ENCODE measurements at places on chromosomes 1 and 21.

DNA sequence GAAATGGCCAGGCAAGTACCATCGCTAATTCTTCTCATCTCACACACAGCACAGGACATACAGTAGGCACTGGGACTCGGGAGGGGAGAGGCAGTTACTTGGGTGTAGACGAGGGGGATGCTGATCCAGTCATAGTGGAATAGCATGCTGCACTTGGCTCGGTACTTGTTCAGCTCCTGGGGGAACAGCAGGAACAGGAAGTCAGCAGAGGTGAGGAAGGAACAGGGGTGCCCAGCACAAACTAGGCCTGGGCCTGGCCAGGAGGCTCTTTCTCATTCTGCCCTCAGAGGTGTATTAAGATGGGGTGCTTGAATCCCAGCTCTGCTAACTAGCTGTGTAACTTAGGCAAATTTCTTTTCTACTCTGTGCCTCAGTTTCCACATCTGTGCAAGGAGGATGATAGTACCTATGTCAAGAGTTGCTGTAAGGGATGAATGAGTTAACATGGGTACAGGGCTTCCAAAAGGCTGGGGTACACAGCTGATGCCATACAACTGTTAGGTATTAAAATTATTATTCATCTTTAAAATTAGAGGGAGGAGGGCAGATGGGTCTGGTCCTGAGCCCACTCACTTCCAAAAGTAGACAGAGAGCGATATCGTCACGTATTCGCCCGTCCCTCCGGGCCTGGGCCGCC is 2.4 kb downstream of the BEST4 start:
- no peak for DNase-seq

DNA sequence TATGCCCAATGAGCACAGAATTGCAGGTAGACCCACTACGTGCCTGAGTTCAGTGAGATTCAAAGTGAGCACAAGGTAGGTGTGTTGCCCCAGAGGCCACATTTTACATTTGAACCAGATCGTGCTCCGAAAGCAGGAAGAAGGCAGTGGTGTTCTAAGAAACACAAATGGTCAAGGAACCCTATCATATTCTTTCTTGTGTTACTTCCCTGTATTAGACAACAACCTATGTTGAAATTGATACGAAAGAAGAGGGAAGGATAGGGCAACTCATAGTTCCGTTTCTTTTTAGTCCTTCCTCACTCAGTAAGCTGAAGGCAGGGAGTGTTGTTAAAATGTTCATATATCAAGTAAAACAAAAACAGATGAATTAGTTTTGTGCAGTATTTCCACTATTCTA is 33.9 kb downstream of the OLFML2B start:
- no peak for DNase-seq

DNA sequence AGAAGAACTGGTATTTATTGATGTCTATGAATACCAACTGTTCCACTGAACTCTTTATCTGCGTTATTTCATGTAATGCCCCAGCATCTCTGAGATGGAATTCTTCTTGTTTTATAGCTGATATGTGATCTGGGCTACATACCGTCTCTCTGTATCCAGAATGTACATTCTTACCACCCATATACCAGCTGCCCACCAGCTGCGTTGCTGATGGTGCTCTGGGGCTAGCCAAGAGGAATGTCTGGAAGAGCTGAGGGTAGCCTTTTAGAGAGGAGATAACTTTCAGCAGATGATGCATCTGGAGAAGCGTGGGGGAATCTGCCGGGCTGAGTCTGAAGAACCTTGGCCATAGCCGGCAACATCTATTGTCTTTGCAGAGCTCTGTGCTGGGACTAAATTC is 137.5 kb downstream of the RYR2 start:
- DNase-seq, result no peak

DNA sequence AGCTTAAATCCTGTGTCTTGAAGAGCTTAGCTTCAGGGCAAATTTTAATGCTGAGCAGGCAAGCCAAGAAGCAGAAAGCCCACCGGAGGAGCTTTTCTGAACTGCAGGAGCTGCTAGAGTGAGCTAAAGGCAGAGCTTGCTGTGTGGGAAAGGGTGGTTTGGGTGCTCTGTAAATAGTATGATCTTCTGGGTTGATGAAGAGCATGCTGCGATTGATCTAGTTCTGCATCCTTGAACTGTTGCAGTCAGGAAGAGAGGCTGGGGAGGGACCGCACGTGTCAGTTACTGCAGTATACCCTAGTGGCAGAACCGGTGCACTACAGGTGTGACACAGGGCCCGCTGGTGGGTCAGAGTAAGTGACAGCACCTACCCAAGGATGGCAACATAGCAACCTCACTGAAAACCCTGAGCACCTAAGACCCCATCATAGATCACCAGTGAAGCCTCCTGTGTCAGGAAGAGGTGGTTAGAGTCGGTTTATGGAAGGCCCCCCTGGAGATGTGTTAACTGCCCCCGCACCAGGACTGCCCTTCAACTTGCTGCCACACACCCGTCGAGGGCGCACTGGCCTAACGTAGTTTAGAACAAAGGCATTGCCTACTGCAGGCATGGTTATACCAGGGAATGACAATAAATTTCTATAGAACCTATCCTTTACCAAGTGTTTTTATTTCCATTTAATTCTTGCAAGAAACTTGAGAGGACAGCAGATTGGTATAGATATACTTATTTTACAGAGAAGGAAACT is 146.0 kb upstream of the KIAA0040 start:
- no peak for DNase-seq

- DNase-seq, result peak; percentile 29
Observed at GRCh38 chr21:26967062-26967913, at the start of gene ADAMTS5. Gene ADAMTS5, minus strand, starts transcription at chr21:26967088. Its CDS starts 697 bp downstream, at chr21:26966391.

DNA sequence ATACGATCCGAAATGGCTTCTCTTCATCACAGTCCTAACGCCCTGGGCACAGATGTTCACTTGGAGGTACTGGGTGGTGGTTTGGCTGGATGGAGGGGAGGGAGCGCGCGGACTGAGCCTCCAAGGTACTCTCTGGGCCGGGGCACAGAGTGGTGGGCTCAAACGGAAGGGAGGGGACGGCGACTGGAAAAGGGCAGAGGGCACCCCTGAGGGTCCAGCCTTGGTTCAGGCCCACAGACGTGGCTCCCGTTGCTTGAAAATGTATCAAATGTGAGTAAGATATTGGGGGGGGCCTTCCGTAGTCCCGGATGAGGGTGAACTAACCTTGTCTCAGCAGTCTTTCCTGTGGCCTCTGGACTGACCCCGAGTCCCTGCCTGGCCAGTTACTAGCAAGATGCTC is 463 bp downstream of the IL12RB2 start:
- DNase-seq, result no peak

DNA sequence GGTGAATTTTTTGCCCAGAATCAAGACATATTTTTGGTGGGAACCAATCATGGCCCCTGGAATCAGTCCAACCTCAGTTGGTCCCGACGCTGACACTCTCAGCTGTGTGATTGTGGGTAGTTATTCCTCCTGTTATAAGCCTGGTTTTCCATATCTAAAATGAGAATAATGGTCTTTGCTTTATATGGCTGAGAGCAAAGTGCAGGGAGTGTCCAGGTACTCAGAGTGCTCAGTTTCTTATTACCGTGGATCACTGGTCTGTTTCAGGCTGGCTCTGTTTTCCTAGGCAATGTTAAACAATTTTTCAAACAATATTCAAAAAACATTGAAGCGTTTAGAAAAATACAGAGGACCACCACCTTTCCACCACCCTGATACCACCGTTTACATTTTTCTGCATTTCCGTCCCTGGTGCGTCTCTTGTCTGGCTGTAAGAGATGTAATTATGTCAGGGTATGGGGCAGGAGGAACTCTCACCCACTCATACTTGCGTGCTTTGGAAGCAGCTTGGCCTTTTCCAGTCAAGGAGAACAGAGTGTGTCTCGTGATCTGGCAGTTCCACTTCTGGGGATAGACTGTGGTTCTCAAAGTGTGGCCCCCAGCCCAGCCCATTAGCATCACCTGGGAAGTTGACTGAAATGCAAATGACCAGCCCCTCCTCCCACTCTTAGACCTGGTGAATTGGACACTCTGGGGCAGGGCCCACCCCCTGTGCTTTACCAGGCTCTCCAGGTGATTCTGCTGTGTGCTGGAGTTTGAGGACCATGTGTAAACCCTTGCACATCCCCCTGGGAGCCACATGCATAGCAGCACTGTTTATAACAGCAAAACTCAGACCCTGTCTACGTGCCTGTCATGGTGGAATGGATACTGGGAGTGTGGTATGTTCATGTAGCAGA is 6.8 kb downstream of the MX1 start:
- no peak for DNase-seq

- no peak for DNase-seq
Observed at GRCh38 chr1:175129644-175129996, 62.0 kb downstream of the TNN start.

- DNase-seq, result peak; percentile 79
Observed at GRCh38 chr1:64920941-64921589, 45.3 kb downstream of the JAK1 start.

GRCh38 chr1:80218112-80218511 is 1211.6 kb upstream of the ADGRL4 start:
- DNase-seq, result no peak

DNA sequence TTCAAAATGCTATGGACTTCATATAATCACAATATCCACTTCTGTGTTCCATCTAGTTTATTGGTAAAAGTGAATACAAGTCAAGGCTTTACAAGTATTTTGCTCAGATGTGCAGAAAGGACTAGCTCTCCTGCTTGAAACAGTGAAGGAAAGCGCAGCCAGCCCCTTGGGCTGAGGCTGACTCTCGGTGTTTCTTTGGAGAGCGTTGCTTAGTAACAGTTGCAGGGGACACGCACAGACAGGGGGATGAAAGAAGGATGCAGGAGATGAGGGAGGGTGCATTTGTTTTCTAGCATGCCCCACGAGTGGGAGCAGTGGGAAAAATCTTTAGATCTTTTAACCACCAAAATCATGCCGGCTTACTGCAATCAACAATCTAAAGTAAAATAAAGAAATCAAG is 9.1 kb downstream of the PYCR2 start:
- no peak for DNase-seq

- no peak for DNase-seq
Observed at GRCh38 chr1:153539395-153540093, 1.2 kb downstream of the S100A5 start.

DNA sequence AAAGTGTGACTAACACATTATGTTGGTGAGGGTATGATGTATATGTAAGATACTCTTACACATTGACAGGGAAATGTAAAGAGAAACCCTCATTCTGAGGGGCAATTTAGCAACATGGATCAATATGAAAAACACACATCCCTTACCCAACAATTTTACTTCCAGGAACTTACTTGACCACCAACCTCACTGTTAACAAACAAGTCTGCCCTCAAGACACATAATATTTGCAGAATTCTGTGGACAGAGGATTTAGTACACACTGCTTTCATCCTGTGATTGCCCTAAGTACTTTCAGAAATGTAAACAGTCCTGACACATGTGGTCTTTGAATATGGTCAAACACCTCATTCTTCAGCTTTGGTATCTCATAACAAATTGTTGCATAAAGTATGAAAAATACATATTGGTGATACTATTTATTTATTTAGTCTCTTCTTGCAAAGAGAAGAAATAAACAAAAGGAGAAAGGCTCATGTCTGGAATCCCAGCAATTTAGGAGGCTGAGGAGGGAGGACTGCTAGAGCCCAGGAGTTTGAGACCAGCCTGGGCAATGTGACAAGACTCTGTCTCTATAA is 6.9 kb downstream of the USP48 start:
- peak; percentile 8 for DNase-seq

DNA sequence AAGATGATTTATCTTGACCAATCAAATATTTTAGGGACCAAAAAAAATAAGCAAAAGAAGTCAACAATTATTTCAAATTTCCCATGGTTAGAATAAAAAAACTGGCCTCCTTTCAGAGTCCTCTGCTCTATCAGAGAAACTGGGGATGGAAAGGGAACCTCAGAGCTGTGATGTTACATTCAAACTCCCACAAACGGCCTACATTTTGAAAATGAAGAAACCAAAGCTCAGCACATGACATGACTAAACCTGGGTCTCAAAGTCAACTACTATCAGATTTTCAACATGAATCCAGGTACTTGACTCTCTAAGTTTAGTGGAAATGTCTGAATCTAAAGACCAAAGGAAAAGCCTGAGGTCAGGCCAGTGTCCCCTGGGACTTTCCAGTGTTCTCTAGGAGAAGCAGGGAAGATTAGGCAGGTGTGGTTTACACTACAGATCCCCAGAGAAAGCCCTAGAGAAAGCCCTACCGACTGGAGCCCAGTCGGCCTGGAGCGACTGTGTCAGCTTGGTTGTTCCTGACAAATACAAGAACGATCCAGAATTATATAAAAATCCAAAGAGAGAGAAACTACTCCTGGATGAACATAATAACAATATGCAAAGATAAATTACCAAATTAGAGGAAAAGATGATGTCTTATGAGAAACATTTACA is 24.8 kb downstream of the JAK1 start:
- DNase-seq, result no peak

DNA sequence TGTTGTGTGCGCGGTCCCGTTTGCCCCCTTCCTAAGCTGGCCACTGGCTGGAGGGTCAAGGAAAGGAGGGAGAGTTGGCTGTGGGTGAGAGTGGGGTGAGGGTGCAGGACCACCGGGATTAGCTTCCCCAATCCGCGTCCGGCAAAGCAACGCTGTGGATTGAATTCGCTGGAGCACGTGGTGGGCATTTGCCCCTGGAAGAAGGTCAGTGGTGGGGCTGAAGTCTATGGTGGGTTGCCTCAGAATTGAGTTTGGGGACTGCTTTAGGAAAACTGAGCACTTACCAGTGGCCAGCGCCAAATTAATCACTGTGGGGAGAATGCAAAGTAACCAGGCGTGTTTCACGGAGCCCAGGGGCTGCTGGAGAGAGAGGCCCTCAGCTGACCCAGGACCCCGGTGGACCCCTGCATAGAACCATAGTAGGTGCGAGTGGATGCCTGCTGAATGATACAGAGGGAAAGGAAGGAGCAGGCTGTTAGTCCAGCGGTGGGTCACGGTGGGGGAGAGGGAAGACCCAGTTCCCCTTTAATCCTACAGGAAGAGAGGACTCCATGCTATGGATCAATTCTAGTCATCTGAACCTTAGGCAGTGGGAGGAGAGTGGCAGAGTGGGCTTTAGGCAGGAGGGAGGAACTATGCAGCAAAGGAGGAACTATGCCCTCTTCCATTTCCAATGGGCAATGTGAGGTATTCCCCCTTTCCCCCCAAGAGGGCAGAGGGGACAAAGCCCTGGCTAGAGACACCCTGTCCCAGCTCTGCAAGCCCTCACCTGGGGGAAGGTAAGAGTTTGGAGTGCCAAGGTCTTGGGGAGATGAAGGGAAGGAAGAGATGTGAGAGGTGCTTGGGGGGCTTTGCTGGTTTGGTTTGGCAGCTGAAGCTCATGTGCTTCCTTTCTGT is 1.2 kb downstream of the TNFRSF8 start:
- DNase-seq, result no peak

DNA sequence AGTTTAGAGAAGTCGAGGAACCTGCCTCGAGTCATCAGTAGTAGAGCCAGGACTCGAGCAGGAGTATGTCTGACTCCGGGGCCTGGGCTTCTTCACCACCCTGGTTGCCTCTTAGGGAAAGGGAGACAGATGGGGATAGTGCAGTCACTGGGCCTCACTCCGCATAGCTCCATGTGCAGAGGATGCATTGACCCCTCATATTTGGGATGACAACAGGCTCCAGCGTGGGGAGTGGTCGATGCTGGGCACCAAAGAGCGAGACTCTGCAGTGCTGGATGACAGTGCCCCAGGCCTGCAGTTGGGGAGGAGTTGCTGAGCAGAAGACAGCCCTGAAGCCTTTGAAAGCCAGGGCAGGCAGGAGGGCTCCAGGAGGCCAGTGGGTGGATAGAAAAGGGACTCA is 20.8 kb upstream of the TENT5C start:
- DNase-seq, result no peak

GRCh38 chr1:214332946-214333798 is 52.2 kb downstream of the SMYD2 start:
- DNase-seq, result no peak

- no peak for DNase-seq
Observed at GRCh38 chr1:22428672-22429071, 23.0 kb upstream of the ZBTB40 start.
